Left ventricle myocardium superior (tissue), 1 donor: ENCODE measurements at places on chromosomes 5 and 9.

DNA sequence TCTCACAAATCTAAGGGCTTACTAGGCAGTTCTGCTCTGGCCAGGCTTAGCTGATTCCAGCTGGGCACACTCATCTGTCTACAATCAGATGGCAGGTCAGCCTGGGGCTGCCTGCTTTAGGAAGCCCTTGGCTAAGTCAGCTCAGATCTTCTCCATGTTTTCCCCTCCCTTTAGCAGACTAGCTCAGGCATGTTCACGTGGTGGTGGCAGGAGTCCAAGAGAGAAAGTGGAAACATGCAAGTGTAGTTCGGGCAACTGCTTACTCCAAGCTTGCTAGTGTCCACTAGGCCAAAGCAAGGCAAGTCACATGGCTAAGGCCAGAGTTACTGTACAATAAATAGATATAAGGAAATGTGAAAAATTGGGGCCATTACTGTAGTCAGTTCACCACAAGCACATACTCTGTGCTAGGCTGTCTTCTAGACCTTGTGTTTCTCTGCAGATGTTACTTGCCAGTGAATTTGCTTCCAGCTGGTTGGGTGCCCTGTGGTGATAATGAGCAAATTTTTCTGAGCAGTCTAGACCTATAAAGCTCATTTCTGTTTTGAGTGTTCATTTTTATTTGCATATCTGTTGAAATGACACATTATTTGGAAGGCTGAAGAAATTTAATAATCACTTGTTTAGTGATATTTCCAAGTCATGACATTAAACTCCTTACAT is 38.3 kb downstream of the RECK start:
- peak; percentile 68 for DNase-seq

DNA sequence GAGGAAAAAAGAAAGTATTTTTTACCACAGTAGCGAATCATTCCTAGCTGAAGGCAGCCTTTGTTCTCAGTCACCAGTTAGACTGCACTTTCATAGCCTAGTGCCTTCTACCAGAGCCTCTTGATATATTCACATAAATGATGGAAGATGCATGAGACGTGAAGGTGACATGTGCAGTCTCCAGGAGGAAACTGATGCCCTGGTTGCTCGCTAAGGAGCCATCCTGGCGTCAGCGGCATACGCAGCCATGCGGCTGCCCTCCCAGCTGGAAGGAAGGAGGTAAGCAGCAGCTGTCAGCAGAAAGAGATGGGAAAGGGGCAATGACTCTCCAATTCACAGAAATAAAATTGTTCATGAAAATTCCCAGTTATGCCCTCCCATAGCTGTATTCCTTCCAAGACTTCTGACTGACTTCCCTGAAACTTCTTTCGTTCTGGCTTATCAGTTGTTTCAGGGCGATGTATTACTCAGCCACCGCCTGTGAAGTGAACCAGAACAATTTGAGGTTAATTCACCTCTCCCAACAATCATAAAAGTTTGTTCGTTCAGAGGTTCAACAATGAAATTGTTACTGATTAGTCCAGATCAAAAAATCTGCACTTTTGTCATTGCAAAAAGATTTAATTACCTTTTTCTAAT is 331.2 kb downstream of the NR2F1-AS1 start:
- DNase-seq, result no peak

GRCh38 chr5:132054031-132054696 is 6.3 kb upstream of the IL3 start:
- peak; percentile 6 for DNase-seq

DNA sequence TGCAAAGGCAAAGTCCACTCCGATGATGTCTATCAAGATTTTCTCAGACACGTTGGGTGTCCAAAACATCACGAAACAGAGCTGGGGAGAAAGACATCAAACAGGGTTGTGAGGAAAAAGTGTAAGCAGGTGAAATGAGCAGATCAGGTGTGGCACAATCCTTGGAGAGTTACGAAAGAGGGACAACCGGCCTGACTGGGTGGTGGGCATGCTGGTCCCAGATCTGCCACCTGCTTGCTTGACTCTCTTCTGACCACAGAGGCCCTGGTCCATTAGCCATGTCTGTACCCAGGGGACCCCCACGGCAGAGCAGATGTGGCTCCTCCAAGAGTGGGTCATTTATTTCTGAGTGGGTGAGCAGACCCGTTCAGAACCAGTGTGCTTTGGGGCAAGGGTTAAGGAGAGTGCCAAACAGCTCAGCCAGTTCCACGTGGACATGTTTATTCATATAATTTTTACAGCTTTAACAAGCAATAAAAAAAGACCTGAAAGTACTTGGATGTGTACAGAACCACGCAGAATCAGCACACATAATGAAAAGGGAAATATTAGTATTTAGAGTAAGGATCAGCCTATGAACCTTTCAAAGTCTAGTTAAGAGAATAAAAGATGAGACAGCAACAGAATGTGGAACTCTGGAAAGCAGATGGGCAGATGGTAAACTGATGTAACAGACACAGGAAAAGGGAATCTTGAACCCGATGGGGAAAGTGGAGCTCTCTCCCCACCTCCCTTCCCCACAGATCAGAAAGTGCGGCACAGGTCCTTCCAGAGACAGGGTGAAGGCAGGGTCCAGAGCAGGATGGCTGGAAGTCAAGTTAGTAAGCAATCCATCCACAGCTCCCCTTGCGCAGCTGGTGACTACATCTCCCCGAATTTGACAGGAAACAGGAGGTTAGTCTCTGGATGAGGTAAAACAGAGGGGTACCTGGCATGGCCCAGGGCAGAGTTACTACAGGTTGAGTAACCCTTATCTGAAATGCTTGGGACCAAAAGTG is 52.5 kb downstream of the OTULIN start:
- DNase-seq, result no peak

GRCh38 chr9:24624481-24624880 is 78.8 kb upstream of the IZUMO3 start:
- no peak for DNase-seq

- no peak for DNase-seq
These were observed 808.9 kb downstream of the CDH12 start for GRCh38 chr5:22044229-22044628.

GRCh38 chr9:112360047-112360804 is 19.7 kb upstream of the HSDL2 start:
- no peak for DNase-seq

GRCh38 chr5:168743617-168744016 is 164.4 kb upstream of the PANK3 start:
- no peak for DNase-seq

- no peak for DNase-seq
These were observed 29.4 kb upstream of the GDNF start for GRCh38 chr5:37869216-37869615.

DNA sequence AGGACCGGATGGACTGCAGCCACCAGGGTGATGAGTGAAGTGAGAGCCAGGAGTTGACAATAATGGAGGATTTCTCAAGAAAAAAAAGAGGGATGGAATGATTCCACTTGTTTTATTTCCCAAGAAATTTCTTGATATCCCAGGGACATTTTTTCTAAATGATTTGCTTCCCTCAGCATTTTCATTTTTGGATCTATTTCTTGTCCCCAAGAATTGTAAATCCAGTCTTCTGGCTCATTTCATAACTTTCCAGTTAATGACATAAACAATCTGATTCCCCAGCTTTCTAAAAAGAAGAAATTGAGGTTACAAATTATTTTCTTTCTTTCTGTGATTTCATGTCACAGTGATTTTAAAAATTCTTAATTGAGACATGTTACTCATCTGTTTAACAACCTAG is 446.5 kb downstream of the PRR16 start:
- DNase-seq, result no peak

- DNase-seq, result no peak
These were observed 1187.8 kb downstream of the CDH9 start for GRCh38 chr5:25850581-25850980.

DNA sequence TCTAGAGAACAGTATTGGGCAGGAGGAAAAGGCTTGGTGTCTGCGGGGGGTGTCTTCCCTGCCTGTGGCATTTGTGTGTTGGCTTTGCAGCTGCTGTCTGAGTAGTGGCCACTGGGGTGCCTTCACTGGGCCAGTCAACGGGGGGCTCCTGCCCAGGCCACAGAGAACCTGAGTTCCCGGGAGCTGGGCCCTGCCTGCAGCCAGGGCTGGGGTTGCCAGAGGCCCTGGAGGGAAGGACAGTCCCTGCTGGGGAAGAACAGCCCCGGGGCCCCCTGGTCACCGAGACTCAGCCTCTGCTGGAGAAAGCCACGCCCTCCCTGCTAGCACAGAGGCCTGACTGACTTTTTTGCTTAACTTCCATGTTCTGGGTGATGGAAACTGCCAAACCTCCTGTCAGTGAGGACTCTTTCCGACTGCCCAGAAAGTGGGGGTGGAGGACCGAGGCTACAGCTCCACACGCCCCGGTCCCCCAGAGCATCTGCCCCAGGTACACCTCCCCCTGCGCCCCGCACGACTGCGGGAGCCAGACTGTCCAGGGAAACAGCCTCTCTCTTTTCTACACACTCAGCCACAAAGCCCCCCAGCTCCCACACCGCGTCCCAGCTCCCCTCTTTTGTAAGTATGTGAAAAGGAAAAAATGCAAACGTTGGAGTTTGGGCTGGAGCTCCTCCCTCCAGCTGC is 133.4 kb downstream of the DAB2IP start:
- no peak for DNase-seq

DNA sequence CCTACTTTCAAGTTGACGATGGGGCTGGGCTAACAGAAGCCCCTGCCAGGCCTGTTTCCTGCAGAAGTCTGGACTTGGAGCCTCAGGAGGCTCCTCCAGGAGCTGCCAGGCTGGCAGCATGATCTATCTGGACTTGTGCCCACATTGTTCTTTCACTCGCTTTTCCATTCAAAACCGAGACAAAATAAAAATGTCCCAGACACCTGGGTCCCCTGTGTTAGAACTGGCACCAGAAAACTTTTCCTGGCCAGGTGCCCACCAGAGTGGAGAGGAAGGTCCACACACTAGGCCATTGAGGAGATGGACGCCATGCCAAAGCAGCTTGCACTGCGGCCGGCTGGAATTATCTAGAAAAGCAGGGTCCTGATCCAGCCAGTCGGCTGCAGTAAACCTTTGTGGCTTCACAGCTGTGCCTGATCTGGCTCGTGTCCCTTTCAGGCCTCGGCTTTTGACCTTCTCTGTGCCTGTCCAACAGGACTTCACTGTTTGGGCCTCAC is 78.2 kb downstream of the GCNT1 start:
- DNase-seq, result peak; percentile 54

DNA sequence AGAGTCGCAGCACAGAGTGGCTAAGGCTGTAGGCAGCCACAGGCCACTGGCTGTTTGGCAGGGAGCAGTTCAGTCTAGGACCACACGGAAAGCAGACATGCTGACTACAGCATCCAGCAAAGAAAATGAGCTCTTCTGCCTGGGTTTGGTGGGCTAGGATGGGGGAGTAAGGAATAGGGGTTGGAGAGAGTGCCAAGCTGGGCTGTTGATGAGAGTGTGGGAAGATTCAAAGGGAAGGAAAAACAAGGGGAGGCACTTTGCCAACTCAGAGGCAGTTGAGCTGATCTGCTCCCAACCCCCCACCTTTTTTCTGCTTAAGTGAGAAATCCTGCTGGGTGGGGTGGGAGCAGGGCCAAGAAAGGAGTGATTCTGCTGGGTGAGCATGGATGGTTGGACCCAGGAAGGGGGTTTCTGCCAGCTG is 35.9 kb downstream of the SVEP1 start:
- DNase-seq, result peak; percentile 27

- DNase-seq, result no peak
These were observed 330.7 kb downstream of the PDE4D start for GRCh38 chr5:59562756-59563389.

DNA sequence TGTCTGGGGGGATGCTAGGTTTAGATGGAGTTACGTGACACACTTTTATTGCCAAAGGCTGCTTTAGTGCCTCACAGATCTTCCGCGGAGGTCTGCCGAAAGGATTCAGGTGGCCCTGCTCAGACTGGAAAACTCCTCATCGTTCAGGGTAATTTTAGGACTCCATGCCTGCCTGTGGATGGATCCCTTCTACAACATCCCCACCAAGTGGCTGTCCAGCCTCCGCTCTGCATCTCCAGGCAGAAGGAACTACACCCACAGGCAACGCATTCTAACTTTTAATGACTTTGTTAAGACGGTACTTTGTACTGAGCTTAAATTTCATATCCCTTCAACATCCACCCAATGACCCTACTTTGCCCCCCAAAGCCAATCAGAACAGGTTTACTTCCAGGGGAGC is 29.4 kb downstream of the ATPSCKMT start:
- no peak for DNase-seq

GRCh38 chr5:141681695-141682641 is at the start of gene ARAP3:
TSS of gene ARAP3 (minus strand) at chr5:141682230. CDS start at chr5:141680486, 1,744 bp downstream.
- peak; percentile 94 for DNase-seq

DNA sequence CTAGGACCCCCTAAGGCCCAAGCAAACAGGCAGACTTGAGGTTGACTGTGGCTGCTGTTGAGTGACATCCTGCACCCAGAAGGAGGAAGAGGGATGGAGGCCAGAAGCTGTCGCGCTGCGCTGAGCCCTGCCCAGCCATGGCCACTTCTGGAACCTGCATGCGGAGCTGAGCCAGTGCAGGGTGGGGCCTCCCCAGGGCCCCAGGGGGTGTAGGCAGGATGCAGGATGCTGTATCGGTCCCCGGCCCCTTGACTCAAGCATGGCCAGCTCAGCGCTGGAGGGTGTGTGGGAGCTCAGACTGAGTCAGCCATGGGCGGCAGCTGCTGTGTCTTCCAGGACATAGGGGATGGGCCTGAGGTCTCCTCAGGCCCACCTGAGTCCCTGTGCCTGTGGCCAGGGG is 26.9 kb downstream of the GLT6D1 start:
- no peak for DNase-seq

GRCh38 chr9:93963969-93964368 is 8.8 kb upstream of the BARX1 start:
- no peak for DNase-seq

DNA sequence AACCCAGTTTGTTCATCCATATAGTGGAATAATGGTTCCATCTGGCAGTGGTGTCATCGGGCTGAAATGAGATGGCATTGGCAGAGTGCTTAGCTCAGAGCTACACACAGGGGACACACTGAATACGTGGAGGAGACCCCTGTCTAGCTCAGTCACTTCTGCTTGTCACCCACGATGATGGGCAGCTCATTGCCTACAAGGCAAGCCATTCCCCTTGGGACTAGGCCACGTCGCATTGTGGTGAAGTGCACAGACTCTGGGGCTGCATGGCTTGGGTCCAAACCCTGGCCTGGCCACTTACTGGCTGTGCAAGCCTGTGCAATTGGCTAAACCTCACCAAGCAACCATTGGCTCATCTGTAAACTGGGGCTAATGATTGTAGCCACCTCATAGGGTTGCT is 3.2 kb upstream of the FBP1 start:
- no peak for DNase-seq

- DNase-seq, result no peak
These were observed 224.8 kb downstream of the MEF2C start for GRCh38 chr5:88657906-88658775.

- DNase-seq, result no peak
These were observed 1044.2 kb downstream of the TLE4 start for GRCh38 chr9:80615964-80616363.
